Left ventricle myocardium inferior (tissue), 1 donor: ENCODE measurements at places on chromosomes 6 and 20. TPM values are rescaled to one million over a fixed set of nuclear protein-coding genes. Genes with fewer than 3 reads are reported as not detected.

Gene TCP11
- not detected for total RNA-seq

DNA sequence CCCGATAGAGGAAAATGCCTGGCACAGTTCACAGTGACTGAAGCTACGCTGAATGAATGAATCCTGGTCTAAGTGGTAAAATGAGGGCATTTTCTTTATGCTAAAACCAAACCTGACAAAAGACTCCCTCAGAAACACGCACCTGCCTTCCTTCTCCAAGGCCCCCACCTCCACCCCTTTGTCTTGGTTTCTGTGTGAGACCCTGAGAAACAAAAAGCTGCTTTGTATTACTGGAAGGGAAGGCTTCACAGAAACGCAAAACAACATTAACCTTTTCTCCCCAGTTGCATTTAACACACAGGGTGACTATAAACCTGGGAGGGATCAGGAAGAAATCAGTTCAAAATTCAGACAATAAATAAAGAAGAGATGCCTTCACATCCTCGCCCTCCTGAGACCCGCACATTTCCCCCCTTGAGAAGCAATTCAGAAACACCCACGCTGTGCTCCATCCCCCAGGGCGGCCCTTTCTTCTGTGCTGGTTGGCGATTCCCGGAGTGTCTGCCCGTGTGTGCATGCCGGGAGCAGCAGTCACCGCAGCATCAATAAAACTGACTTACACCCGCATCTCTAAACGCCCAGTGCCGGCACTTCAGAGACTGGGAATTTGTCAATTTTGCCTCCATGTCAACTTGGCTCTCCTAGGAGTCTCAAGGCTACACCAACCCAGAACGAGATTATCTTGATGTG lies 67.2 kb upstream of the TRAF3IP2 start:
- DNase-seq, result no peak
- H3K4me1 ChIP-seq, result peaks cover 25% of the 10 kb centered on the region
- H3K27ac ChIP-seq, result no peak overlapping the region
- H3K36me3 ChIP-seq, result peaks cover 53% of the 10 kb centered on the region
- no peak overlapping the region for H3K4me3 ChIP-seq

- no peaks in the 10 kb centered on the region for H3K27me3 ChIP-seq
- DNase-seq, result no peak
- H3K4me1 ChIP-seq, result no peaks in the 10 kb centered on the region
- no peak overlapping the region for H3K4me3 ChIP-seq
Measured at GRCh38 chr6:111280445-111280955, 193.2 kb downstream of the SLC16A10 start.

DNA sequence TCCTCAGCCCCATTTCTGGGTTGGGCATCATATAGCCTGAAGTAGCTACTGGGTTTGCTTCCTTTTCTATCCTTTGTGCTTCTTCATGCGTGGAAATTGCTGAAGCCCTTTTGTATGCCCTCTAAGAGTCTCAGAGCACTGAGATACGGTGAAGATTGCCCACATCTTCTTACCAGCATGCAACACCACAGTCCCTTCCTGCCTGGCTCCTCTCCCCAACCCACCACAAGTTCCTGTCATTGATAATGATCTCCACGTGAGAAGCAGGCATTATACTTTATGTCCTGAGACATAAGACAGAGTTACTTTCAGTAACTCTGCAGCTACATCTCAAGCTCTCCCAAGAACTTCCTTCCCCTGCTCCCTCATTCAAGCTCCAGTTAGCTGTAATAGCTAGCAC lies 15.8 kb upstream of the PLCB4 start:
- H3K27me3 ChIP-seq, result no peaks in the 10 kb centered on the region
- H3K36me3 ChIP-seq, result no peaks in the 10 kb centered on the region
- no peak overlapping the region for H3K27ac ChIP-seq
- H3K4me1 ChIP-seq, result peaks cover 9% of the 10 kb centered on the region
- DNase-seq, result no peak

- no peak for DNase-seq
- H3K36me3 ChIP-seq, result no peaks in the 10 kb centered on the region
- no peak overlapping the region for H3K27ac ChIP-seq
- H3K27me3 ChIP-seq, result peaks cover 22% of the 10 kb centered on the region
- H3K4me3 ChIP-seq, result no peak overlapping the region
Measured at GRCh38 chr6:84002226-84002625, 31.3 kb upstream of the MRAP2 start.
